Transverse colon (tissue), 4 donors: ENCODE measurements at places on chromosomes 16 and 17. TPM values are rescaled to one million over a fixed set of nuclear protein-coding genes. Genes with fewer than 3 reads are reported as not detected.

- DNase-seq: peak; percentile 15
Observed at GRCh38 chr16:51982715-51983680, 563.9 kb downstream of the TOX3 start.

DNA sequence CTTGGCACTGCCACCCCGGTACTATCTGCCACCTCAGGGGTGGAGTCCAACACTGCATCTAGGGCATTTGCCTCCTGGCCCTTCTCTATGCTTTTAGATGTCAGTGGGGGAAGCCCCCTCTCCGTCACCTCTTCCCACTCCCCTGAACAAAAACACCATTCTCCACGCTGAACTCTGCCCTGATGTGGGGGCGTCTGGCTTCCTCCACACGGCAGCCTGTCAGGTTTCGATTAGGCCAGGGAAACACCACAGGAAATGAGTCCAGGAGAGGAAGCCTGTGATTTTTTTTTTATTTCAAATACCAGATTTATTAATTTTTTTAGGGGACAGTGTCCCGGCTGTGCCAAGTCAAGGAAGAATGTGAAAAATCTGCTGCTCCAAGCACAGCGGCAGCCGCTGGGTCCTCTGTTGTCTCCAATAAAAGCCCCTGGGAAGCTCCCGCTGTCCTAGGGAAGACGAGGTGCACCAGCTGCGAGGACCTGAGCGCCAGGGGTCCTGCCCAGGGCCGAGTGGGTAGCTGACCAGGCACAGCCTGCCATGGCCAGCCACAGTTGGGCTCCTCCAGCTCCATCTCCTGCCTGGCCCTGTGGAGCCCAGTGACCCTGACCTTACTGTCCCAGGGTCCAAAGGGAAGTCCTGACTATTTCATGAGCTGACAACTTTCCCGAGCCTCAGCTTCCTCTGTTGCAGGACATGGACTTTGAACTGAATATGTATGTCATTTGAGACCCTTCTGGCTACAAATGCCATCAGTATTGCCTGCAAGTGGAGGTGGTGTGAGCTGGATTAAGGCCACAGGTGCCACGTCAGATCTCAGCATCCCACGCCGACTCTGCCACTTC lies 336.7 kb downstream of the FOXL1 start:
- DNase-seq: no peak

GRCh38 chr16:86479419-86479818 lies 30.9 kb upstream of the FOXF1 start:
- no peak for DNase-seq

DNA sequence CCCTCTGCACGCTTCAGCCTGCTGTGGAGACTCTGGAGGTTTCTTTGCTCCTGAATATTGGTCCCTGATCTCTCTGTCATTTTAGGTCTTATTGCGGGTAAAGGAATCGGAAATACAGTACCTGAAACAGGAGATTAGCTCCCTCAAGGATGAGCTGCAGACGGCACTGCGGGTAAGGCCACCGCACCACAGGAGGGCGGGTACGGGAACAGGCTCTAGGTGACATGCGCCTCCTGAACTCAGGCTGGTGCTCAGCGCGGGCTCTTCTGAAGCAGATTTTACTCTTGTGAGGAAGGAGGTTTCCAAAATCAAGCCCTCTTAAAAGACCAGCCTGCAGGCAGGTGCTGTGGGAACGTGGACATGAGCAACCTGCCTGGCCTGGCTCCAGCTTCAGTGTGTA lies 29.8 kb downstream of the PLD6 start:
- no peak for DNase-seq

DNA sequence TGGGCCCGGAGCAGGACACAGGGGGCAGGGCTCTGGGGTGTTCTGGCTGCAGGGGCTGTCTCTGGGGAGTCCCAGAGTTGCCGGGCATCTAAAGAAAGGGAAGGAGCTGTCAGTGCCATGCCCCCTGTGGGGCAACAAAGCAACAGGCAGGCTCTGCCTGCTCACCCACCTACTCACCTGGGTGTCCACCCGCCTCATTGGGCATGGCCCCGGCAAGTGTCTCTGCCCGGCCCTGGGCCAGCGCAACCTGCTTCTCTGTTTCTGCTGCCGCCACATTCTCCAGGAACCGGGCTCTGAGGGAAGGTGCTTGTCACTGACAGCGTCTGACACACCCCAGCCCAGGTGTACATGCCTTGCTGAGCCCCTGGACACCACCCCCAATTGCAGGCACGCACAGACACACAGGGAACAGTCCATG lies 7.3 kb downstream of the TMEM208 start:
- DNase-seq: no peak

- no peak for DNase-seq
Observed at GRCh38 chr16:11296351-11296705, 15.2 kb upstream of the PRM1 start.

DNA sequence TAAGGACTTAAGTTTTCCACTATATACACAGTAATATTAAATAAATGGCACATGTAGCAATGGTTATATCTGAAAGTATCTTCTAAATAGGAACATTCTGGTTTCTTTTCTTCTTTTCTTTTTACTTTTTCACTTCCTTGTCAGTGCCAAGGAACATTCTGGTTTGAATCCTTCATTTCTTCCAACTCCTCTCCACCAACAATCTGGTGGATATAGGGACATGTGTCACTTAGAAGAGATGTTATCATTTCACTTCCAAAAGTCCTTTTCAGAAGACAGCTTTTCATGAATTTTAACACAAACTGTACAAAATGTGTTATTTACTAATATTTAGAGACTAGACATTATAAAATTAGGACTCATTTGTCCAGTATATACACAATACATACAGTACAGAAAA lies 7.9 kb upstream of the GOT2 start:
- DNase-seq: no peak

- no peak for DNase-seq
Observed at GRCh38 chr17:285751-286422, 66.7 kb downstream of the RPH3AL start.

DNA sequence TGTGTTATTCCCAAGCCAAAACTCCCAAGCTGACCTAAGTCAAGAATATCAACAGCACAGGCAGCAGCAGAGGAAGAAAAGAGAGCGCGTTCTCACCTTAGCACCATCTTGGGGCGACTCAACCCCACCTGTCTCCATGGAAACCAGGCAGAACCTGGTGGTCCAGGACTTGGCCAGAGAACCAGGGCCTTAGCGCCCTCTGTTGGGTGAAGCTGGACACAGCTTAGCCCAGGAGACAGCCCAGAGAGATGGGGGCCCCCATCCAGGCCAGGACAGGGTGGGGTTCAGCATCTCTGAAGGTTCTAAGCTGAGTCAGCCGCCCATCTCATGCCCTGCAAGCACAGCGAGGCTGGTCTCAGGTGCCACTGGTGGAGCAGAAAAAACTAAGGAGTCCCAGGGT lies 60.1 kb upstream of the TMEM132E start:
- DNase-seq: no peak

- DNase-seq: no peak
Observed at GRCh38 chr16:8622315-8622656, 788 bp downstream of the METTL22 start.

DNA sequence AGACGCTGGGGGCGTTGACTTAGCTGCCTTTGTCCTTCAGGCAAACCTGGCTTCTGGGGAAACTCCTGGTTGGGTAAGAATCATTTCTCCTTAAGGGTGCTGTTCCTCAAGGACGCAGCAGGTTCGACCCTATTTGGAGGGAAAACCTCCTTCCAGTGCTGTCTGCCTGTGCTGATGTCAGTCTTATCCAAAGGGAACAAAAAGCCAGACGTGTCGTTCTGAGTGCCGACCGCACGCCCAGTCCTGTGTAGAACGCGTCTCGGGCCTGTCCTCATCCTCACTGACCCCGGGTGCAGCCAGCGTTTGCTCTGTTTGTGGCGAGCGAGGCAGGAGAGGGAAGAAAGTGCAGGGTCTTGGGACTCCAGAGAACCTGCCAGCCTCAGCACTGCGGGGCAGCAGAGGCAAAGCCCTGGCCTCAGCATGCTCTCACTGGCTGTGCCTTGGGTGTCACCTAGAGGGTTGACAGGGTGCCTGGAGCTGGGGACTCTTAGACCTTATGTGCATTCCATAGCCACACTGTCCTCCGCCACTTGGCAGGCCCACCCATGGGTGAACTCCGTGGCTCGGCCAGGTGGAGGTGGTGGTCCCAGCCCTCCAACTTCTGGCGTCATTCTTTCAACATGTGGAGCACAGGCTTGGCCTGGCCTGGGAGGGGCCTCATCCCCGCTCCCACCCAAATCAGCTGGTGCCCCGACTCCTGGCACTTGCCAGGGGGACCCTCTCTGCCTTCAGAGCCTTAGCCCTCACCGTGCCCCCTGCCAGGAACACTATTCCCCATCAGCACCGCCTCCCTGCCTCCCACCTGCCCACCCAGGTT lies 6.0 kb downstream of the SNN start:
- DNase-seq: no peak

The KRT12 gene
- 20.0 TPM for total RNA-seq

The CMTM2 gene
- not detected for total RNA-seq

The SPHK1 gene
- 6.8 TPM for total RNA-seq

The ABCC12 gene
- not detected for total RNA-seq

The OR3A3 gene
- total RNA-seq: not detected

The CPHXL2 gene
- not detected for total RNA-seq

The SOCS7 gene
- total RNA-seq: 10.8 TPM

The SLC6A2 gene
- total RNA-seq: not detected

The WNT9B gene
- total RNA-seq: not detected
